ENCODE measurements at places on chromosomes 1 and 21. TPM values are rescaled to one million over a fixed set of nuclear protein-coding genes. Genes with fewer than 3 reads are reported as not detected.

The SPATA46 gene
- not detected for total RNA-seq

The FGGY gene
- 51.3 TPM for total RNA-seq

The ESRRG gene
- total RNA-seq, result 1.1 TPM

The DFFA gene
- 15.8 TPM for total RNA-seq

The AZIN2 gene
- 4.8 TPM for total RNA-seq

The KCNA2 gene
- total RNA-seq, result 0.31 TPM

The EDEM3 gene
- 28.5 TPM for total RNA-seq

The HES3 gene
- not detected for total RNA-seq

The C1orf198 gene
- total RNA-seq, result 120 TPM

The C1orf116 gene
- 190 TPM for total RNA-seq

The ATP1A2 gene
- total RNA-seq, result 3.5 TPM

The TFF2 gene
- total RNA-seq, result not detected

The VCAM1 gene
- total RNA-seq, result 1.4 TPM

The VWA1 gene
- total RNA-seq, result 41.8 TPM

The FAM72B gene
- 0.84 TPM for total RNA-seq

The FCGR3B gene
- 59.2 TPM for total RNA-seq

The C1orf87 gene
- 5.1 TPM for total RNA-seq

The LIPI gene
- total RNA-seq, result not detected

The GIPC2 gene
- total RNA-seq, result 0.33 TPM

The TINAGL1 gene
- 76.5 TPM for total RNA-seq

The RIT1 gene
- total RNA-seq, result 48.6 TPM

All from upper lobe of left lung (tissue), 6 donors.